SJSA1 (cell line): ENCODE measurements at places on chromosomes 12 and 14.

- DNase-seq: peak; percentile 98
Measured at GRCh38 chr12:120231316-120232011, 30.6 kb upstream of the RPLP0 start.

GRCh38 chr12:117342682-117343081 is 18.7 kb downstream of the NOS1 start:
- DNase-seq: peak; percentile 50

DNA sequence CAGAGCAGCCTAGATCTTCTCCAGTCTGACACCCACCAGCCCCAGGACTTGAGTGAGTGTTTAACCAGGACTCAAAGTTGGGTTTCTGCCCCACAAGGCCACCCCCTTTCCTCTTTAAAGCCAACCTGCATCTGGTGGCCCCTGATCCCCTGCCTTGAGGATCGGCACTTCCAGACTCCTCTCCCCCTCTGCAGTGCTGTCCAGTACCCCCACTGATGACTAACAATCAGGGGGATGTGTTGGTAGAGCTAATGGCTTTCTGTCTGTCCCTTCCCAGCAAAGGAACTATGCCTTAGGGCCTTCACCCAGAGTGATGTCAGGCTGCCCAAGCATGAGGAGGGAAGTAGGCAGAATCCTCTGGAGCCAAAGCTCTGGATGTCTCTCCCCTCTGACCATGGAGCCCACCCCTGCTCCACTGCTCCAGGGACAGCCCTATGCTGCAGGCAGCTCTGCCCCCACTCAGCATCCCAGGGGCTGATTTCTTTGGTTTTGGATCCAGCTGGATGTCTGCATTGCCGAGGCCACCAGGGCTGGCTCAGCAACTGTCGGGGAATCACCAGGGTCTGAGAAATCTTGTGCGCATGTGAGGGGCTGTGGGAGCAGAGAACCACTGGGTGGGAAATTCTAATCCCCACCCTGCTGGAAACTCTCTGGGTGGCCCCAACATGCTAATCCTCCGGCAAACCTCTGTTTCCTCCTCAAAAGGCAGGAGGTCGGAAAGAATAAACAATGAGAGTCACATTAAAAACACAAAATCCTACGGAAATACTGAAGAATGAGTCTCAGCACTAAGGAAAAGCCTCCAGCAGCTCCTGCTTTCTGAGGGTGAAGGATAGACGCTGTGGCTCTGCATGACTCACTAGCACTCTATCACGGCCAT is 42.9 kb downstream of the DAD1 start:
- peak; percentile 99 for DNase-seq

DNA sequence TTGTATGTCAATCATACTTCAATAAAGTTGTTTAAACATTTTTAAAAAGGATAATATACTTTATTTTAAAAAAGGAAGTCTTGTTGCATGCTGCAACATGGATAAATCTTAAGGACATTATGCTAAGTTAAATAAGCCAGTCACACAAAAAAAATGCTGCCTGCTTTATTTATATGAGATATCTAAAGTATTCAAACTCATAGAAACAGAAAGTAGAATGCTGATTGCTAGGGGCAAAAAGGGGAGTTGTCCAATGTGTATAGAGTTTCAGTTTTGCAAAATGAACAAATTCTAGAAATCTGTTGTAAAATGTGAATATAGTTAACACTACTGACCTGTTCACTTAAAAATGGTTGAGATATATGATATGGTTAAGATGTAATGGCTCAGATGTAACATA is 8.7 kb downstream of the KLRC4 start:
- DNase-seq: no peak

DNA sequence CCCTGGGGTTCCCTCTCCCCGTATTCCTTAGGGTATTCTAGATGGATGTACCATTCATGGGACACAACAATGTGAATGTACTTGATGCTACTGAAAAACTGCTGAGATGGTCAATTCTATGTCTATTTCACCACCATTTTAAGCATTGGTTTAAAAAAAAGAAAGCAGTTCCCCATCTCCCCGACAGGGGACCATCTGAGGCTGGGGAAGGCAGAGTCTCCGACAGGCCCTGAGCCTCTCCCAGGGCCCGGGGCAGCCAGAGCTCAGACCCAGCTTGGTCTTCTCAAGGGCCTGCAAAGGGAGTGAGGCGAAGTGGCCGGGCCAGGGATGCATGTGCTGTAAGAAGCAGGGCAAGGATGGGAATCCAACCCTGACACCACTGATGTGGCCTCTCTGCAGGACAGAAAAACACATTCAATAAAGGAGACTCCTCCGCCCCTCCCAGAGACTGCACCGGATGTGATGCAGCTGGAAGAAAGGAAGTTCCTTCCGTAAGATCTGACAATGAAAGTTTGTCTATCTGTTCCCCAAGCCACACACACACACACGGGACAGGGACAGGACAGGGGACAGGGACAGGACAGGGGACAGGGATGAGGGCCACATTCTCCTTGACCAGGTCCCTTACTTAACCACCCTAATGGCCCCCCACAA is 234.1 kb downstream of the BCL11B start:
- DNase-seq: peak; percentile 11

DNA sequence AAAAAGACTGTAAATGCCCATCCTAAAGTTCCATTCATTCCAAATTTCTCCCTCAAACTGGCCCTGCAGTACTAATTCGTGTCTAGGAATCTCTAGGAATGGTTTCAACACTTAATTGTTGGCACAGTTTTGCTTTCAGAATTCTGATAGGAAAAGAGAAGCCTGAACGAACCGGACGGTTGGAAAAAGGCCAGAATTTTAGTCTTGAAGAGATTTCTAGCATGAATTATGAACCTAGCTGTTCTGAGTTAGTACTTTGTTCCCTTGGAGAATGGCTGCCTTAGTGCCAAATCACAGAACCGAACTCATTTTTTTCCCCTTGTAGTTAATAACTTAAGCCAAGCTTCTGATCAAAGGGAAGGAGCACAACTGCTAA is 262.6 kb downstream of the ADAMTS20 start:
- no peak for DNase-seq

DNA sequence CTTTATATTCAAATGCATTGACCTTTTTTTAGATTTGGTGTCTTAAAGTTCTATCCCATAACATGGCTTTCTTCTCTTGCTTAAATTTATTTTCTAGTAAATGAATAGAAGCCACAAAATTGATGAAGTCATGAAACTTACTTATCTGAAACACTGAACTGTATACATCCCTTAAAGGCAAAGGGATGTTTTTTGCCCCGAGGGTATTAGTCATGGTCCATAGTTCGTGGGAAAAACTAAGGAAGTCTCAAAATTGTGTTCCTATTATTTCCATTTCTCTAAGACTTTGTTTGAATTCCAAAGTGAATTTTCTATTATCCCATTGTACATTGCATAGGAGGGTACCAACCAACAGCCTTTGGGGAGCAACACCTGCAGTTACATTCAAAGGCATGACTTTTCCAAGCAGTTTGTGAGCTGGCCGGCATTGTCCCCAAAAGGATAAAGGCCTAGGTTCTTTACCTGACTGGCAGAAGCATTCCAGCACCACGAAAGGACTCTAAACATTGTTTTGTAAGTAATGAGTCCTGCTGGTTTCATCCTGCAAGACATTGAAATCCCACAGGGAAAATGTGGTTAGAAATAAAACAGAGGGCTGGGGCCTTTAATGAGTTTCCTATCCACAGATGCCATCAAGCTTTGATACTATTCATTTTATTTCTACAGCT is 473.5 kb downstream of the PRKD1 start:
- no peak for DNase-seq

DNA sequence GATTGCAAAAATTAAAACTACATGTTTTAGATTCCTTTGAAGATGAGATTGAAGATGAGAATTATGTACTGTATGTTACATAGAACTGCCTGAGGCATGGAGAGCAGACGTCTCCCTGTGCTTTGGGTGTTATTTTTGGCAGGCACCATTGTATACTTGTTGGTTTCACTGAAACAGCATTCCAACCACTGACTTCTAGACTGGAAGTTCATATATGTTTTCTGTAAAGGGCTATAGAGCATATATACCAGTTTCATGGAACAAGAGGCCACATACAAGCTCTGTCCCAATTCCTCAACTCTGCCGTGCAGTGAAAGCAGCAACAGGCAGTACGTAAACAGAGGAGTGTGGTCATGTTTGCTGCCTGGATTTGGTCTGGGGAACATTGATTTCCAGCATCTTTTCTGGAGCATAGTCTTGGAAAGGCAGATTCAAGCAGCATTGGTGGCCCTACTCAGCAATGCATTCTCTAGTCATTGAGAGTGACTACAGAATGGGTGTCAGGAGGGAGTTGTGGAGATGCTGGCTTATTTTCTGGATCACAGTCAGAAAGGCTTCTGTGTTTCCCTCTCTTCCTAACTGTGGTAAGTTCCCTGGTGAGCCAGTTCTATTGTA is 57.6 kb upstream of the CNTN1 start:
- DNase-seq: no peak

DNA sequence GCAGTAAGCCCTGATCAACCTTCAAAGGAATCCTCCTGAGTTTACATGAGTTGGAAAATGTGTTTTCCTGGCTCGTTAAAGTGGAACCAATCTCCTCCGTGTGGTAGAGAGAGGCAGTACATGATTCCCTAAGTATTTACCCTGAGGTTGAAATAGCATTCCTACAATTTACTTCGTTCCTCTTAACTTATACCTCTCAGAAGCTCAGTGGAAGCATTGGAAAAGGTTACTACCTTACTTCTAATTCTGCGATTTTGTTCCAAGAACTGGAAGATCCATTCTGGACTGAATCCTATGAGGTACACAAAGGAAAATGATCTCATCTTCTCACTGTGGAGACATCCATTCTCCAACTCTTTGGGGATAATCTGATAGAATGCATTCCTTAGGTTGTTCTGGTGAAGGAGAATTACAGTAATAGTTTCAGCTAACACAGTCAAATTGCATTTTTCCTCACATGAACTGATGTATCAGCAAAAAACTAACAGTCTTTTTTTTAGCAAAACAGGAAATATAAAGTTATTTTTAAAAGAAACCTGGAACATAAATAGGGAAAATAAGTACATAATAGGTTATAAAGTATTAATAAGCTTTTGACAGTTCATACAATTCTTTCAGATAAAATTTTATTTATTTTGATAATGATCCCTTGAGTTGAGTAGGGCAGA is 475.6 kb downstream of the PDZRN4 start:
- DNase-seq: no peak

DNA sequence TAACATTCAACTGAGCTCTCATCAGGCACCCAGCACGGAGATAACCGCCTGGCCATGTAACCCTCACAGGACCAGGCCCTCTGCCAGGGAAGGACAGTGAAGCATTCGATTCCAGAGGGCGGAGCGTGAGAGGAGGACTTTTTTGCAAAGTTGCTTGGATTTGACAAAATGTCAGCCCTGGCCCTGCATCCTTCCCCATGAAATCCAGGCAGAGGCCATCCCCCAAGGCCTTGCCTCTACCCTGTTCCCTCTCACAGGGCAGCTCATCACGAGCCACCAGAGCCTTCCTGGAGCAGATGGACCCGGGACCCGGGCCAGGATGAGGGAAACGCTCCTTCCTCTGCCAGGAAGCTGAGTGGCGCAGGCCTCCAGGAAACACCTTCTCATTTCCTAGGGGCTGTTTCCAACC is 17.0 kb downstream of the CAMKK2 start:
- DNase-seq: no peak
